ENCODE measurements at places on chromosomes 7 and 10.

- no peak for DNase-seq
Measured at GRCh38 chr10:17214971-17215781, 12.9 kb upstream of the VIM start.

DNA sequence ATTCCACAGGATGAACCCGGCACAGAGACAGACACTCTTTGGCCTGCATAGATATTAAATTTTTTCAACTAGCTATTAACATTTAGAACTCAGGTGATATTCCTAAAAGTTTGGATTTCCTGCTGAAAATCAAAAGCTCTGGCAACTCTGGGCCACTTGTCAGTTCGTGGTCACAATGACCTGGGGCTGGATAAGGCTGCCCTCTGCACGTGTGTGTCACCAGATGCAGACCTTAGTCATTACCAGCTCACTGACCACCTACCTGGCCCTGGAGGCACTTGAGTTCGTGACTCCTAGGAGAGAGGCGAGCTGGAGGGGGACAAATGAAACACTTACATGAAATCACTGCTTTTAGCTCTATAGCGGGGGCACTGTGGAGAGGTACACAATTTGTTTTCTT is 126.5 kb downstream of the HIPK2 start:
- no peak for DNase-seq

DNA sequence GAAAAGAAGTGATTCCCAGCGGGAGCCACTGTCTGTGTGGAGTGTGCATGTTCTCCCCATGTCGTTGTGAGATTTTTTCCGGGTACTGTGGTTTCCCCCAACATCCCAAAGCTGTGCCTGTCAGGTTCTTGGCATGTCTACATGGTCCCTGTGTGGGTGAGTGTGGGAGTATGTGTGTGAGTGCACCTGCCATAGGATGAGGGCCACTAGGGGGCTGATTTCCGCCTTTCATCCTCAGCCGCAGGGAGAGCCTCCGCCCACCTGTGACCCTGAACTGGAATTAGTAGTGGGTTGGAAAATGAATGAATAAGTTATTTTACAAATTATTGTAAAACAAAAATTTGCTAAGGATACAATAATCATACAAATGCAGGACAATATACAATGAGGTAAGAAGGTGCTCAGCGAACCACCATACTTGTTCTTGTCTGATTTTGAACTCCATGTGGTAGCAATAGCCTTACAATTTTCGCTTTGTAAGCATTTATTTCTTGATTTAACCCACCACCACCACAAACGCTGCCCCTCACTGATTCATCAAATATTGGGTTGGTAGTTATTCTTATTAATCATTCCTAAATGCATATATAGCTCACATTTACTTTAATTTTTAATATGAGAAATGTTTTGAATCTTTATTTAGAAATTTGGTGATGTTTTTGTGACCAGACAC is 641.2 kb upstream of the VSTM2A start:
- no peak for DNase-seq

DNA sequence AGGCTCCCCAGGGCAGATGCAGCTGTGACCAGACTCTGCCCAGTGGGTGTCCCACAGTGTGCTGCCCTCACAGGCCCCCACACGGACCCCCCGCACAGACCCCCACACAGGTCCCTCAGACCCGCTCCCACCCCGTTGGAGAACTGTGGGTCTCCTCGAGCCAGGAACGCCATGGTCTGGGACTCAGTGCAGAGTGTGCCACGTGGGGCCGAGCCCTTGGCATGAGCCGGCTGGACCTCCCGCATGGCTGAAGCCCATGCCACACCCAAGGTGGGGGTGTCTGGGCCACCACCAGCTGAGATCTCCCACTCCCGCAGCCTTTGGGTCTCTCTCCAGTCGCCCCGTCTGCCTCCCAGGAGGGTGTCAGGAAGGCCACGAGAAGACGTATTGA is 34.3 kb downstream of the JAKMIP3 start:
- DNase-seq: no peak
